ENCODE measurements at places on chromosomes 1 and 21.
A peak's percentile ranks its signal among the peaks of the same experiment; 100 is the strongest.

DNA sequence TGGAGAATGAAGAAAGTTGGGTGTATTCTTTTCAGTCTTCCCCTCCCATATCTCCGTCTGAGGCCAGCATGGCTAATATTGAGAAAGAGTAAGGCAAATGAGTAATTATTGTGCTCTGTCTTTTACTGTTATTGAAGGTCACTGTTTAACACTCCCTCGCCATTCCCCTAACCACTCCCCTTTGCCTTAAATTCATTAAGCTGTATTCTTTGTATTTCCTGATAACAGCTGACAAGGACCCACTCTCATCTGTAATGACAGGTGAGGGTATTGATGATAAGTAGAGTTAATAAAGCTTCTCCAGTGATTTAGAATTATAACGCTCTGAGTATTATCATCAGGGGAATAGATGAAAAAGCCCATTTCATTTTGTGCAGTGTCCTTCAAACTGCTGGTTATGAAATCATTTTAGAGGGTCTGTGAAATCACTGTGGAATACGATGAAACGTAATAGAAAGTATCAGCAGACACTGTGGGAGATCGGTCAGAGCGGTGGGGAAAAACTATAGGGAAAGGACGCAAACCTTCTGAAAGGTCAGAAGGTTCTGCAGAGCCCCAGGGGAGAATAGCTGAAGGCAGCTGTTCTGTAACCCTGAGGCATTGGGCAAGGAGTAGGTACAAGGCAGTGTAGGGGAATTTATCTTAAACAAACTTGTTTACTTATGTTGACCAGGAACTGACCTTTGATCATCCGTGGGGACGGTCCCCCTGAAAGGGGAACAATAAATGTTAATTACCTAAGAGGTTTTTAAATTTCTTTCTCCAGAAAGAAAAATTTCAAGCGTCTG, 46.3 kb upstream of the CACYBP start:
- no peak for DNase-seq

DNA sequence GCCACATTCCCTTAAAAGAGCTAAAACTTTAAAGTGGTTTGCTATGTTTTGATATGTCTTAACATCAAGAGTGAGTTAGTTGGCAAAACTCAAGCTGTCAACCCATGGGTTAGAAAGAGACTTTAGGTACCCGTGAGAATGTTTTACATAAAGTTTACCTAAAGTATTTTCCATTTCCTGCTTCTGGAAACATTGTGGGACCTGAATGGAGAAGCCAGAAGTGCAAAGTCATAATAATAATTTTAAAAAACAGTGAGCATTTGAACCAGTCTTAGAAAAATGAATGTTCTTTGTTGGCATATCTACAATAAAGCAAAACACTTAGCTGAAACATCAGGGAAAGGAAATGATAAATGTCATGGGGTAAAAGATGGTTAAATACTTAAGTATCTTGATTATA, 34.8 kb downstream of the LRRC8C start:
- DNase-seq = no peak

DNA sequence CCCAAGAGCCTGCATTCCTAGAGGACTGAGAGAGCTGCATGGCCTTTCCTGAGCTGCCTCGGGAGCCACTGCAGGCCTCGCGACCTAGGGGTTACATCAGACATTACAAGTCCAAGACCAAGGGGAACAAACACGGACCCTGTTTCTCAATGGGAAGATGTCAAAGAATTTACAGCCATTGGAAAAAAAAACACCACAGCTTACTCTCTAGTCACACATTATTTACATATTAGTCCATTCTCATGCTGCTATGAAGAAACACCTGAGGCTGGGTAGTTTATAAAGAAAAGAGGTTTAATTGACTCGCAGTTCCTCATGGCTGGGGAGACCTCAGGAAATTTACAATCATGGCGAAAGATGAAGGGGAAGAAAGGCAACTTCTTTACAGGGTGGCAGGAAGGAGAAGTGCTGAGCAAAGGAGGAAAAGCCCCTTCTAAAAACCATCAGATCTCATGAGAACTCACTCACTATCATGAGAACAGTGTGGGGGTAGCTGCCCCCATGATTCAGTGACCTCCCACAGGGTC, 8.4 kb upstream of the PRMT2 start:
- DNase-seq = no peak

GRCh38 chr1:196007763-196008162, 600.5 kb downstream of the KCNT2 start:
- DNase-seq = no peak

GRCh38 chr1:232524056-232524455, 105.9 kb downstream of the SIPA1L2 start:
- no peak for DNase-seq

GRCh38 chr1:58927722-58928085, 143.9 kb upstream of the JUN start:
- no peak for DNase-seq

DNA sequence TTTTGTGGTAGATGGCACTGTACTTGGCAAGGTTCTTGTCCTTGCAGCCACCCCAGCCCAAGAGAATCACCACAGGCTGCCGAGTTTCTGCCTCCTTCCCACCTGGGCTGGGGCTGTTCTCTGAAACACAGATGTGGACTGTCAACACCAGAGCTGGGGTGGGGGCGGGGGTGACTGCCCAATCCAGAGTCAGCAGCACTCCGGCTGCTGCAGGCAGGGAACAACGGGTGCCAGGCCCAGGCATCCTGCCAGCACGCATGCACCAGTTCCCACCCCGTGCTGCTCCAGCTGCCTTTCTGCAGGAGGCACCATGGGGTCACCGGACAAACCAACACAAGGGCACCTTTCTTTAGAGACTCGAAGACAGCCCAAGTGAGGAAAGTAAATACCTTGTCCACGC, 14.1 kb downstream of the TMEM53 start:
- DNase-seq = no peak

DNA sequence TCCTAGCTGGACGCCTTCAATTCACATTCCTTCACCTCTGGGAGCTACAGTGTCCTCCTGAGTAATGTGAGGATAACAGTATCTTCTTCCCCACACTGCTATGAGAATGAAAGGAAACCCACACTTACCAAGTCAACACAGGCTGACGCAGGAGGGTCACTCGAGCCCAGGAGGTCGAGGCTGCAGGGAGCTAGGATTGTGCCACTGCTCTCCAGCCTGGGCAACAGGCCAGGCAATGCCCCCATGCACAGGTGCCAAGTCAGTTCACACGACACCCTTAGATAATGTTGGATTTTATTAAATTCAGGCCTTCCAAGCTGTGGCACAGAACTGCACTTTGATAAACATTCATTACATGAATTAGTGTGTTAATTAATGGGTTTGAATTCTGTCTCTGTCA, 31.9 kb downstream of the MATN1 start:
- DNase-seq = no peak

DNA sequence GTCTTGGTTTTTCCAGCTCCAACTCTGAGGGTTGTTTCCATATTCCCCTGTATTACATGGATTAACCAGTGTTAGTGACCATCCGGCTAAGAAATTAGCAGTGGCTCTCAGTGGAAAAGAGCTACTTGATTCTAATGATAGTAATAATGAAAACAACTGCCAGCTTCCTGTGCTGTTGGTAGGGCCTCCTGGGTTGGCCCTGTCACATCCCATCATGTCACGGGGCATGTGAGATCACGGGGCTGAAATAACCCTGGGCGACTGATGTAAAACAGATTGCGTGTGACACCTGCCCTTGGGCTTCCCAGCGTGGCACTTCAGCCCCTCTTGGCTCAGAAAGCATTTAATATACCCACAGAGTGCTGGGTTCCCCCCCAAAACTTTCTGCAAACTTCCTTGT, 149.0 kb downstream of the ROR1 start:
- DNase-seq = no peak

GRCh38 chr1:84008631-84009030, 9.7 kb upstream of the TTLL7 start:
- no peak for DNase-seq

GRCh38 chr21:41921021-41921420, 32.8 kb downstream of the C2CD2 start:
- no peak for DNase-seq

DNA sequence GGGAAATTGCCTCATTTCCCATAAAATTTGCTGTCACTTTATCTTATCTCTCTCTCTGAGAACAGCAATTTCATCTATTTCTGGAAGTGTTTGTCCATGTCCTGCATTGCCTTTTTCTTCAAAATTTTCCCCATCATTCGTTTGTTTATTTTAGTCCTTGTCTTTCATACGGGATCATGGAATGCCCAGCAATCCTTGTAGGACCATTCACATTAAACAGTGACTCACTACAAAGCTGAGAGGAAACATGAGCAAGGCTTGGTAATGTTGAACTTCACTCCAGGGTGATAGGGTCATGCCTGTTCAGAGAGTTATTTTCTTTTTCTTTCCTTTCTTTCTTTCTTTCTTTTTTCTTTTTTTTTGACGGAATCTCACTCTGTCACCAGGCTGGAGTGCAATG, 32.2 kb upstream of the HNRNPU start:
- no peak for DNase-seq

DNA sequence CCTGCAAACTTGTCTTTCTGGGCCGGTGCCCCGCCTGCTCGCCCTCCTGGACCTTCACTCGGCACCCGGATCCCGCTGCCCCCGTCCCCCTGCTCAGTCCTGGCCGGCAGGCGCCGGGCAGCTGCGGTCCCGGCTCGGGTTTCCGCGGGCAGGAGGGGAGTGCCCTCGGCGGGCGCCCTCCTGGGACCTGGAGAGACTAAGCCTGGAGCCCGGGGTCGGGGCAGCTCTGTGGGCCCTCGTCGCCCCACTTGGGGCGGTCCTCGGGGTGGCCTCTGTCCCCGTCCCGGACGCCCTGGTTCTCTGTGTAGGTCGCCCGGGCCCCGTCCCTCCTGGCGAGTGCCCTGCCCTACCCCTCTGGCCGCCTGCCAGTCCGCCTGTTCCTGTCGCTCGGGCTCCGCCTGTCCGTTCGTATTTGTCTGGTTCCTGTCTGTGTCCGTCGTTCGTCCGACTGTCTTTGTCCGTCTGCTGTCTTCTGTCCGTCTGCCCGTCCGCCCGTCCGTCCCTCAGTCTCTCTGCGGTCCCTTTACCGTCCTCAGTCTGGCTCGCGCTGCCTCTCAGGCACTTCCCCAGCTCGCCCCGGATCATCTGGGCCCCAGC, 490 bp downstream of the SERINC2 start:
- DNase-seq = no peak

GRCh38 chr1:198850196-198850595, 211.4 kb downstream of the PTPRC start:
- DNase-seq = no peak

GRCh38 chr1:18007391-18008041, 100.1 kb upstream of the IGSF21 start:
- DNase-seq = no peak

DNA sequence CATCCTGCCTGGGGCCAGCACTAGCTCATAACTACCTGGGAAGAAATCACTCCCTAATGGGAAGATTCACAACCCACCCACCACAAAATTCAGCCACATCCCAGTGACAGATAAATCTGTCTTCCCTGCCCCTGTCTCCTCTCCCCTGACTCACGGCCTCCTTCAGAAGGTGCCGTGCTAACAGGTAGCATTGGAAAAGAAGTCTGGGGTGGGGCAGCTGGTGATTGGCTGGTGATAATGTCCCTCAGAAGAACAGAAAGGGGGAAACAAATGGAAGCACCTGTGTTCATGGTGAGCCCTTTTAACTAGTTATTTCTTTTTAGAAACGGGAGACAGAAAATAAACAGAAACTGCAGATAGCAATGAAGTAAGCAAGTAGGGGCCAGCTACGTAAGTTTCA, 29.1 kb downstream of the ITPKB start:
- no peak for DNase-seq

DNA sequence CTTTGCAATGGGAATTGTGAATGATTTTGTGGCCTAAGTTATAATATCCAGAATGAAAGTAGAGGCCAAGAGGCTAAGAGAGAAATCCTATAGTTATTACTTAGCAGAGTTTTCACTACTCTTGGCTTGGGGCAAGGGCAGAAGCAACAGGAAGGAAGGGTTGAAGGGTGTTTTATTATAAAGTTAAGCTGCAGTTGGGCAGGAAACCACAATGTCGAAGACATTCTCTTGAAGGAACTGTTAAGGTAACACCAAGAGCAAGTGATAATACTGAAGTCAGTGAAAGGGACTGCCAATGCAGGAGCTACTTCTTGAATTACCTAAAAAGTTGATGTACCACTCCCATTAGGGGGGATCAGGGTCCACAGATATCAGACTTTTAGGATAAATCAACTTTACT, 8.3 kb downstream of the XCL2 start:
- no peak for DNase-seq

GRCh38 chr1:101520302-101520701, 283.5 kb downstream of the S1PR1 start:
- peak; percentile 20 for DNase-seq

- DNase-seq = no peak
These were observed 40.5 kb downstream of the ESRRG start for GRCh38 chr1:216682752-216683151.

DNA sequence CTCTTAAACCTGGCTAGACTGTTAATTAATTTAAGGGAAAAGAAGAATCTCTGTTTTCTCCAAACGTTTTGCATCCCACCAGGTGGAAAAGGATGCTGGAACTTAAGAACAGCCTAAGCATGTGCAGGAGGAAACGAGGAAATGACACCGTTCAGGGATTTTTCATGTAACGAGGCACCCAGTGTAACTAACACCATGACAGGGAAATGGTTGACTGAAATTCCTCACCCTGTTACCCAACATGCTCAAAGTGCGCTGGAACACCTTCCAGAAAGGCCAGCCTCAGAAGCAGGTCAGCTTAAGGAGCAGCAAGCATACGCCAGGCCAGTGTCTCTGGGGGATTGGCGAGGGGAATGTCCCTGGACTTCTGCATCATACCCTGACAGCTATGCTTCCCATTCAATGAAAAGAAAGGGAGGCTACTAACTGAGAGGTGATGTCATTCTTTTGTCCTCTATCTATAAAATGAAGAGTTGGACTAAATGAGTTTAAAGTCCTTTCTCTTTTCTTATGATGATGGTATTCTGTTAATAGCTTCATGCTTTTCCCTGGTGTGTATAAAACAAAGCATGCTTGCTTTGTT, 21.6 kb downstream of the TNN start:
- no peak for DNase-seq

GRCh38 chr1:109243860-109244552, 5.3 kb upstream of the CELSR2 start:
- DNase-seq = no peak

GRCh38 chr1:112798292-112798691, 83.2 kb upstream of the PPM1J start:
- DNase-seq = no peak

DNA sequence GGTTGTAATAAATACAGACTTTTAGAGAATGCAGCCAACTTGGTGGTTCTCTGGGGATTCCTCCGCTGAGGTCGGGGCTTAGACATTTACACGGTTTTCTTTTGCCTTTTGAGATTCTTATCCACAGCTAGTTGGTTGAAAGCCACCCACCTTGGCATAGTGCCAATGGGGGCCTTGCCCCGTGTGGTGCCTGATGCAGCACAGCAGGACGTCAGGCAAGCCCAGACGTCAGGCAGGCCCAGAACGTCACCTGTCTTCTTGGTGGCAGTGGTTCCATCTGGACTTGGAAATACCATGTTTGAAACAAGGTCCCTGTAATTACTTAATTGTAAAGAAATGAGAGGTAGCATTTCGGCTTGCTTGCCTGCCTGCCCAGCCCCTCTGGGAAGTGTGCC, 78.5 kb downstream of the GALNT2 start:
- no peak for DNase-seq

- DNase-seq = no peak
These were observed 83.4 kb downstream of the MDM4 start for GRCh38 chr1:204599596-204599995.

Data from GM12878 (cell line).